Right cardiac atrium (tissue), 5 donors: ENCODE measurements at places on chromosomes 7 and 10. TPM values are rescaled to one million over a fixed set of nuclear protein-coding genes. Genes with fewer than 3 reads are reported as not detected.

The NUDT13 gene
- total RNA-seq, result 3.0 TPM

The VWDE gene
- total RNA-seq, result 10.6 TPM

The HACD1 gene
- total RNA-seq, result 165 TPM

The SPDYE8 gene
- total RNA-seq, result not detected

The KCNMA1 gene
- total RNA-seq, result 6.1 TPM

The WDR86 gene
- total RNA-seq, result 0.47 TPM

The CYP2C18 gene
- not detected for total RNA-seq

The CNNM1 gene
- 0.06 TPM for total RNA-seq

The CYP3A4 gene
- total RNA-seq, result not detected

DNA sequence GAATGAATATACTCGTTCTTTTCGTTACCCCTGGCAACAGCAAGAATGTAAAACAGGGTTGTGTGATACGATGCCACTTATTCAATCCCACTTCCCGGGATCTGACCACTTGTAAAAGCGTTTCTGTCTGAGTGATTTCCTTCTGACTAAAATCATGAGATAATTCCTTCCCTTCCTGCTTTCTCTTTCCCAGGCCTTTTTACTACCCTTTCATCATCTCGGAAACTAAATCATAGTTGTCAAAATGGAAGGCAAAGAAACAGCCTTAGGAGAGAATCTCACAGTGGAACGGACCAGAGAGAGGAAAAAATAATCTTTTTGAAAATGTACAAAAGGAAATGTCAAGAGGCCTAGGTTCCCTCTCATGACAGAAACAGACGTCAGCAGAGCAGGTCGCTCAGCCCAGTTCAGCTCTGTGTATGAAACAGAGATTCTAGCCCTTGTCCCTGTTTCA lies 29.8 kb downstream of the DIP2C start:
- DNase-seq, result no peak

- DNase-seq, result no peak
Measured at GRCh38 chr7:7705318-7705717, 13.1 kb downstream of the RPA3 start.

GRCh38 chr7:21028186-21028585 lies 241.5 kb upstream of the SP8 start:
- no peak for DNase-seq

DNA sequence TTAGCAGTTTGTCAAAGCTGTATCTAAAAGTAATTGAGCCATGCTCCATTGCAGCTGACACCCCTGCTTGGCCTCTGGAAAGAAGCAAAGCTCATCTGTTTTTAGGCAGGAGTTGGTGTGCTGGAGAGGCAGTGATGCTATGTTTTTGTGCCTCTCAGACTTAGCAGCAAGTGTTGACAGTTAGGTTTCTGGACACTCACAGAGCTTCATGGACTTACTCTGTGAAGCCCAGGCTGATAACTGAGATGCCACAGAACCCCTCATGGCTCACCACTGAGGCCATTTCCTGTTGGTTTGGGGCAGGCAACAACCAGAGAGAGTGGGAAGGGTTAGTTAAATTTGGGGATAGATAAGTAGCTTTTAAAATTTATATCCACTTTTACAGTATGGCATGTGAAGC lies 59.8 kb downstream of the BTAF1 start:
- DNase-seq, result no peak

DNA sequence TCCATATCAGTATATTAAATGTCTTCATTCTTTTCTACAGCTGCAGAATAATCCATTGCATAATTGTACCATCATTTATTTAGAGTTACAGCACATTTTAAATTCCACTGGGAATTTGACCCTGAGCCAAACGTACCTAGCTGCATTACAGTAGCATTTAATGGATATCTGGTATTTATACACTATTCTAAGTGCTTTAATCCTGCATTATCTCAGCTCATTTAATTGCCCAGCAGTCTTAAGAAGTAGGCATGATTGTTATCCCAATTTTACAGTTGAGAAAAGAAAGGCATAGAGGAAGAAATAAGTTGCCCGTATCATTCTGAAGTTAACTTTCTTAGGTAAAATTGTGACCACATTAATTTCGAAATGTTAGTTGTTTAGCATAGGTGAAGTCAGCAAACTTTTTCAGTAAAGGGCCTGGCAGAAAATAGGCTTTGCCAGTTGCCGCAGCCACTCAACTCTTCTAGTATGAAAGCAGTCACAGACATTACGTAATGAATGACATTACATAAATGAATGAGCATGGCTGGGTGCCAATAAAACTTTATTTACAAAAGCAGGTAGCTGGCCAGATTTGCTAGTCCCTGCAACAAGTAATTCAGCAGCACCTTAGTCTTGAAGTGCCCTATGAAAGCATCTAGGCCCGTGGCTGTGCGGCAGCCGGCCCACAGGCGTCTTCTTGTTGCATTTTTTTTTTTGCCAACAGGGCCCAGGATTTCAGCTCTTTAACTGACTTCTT lies 30.0 kb downstream of the GUSB start:
- no peak for DNase-seq

- DNase-seq, result no peak
Measured at GRCh38 chr10:127928021-127928806, 21.3 kb downstream of the PTPRE start.

DNA sequence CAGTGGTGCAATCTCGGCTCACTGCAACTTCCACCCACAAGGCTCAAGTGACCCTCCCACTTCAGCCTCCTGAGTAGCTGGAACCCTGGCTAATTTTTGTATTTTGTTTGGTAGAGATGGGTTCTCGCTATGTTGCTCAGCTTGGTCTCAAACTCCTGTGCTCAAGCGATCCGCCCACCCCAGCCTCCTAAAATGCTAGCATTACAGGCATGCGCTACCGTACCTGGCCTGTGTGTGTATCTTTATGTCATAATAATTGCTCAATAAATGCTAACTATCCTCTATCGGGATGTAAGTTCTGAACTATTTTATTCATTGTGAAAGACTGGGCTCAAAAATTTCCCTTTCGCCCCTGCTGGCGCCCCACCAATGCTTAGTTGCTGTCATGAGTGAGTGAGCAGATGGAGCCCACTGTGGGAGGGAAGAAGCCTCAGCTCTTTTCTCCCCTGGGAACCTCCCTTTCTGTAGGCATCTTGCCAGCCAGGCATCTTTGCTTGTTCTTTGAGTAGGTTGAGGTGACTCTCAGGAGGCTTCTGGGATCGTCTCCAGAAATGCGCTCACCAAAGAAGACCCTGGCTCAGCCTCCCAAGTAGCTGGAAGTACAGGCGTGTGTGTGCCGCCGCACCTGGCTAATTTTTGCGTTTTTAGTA lies 38.3 kb downstream of the CAMK1D start:
- DNase-seq, result no peak

- DNase-seq, result no peak
Measured at GRCh38 chr7:14071045-14071444, 81.6 kb upstream of the ETV1 start.

DNA sequence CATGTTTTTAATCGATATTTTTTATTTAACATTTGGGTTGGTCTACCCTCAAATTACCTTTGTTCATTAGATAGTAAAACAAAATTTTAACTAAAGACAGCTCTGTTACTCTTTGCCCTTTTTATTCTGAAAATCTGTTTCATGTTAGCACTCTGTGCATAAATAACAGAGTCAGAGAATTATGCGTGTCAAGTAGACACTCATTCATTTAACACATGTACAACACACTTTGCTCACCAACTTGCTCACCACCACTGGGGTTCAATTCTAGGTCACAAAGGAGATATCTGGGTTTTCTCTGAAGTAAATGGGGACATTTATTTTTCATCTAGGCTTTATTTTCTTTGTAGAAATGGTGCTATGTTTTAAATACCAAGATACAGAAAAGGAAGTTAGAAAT lies 457.4 kb upstream of the SEMA3D start:
- DNase-seq, result no peak

DNA sequence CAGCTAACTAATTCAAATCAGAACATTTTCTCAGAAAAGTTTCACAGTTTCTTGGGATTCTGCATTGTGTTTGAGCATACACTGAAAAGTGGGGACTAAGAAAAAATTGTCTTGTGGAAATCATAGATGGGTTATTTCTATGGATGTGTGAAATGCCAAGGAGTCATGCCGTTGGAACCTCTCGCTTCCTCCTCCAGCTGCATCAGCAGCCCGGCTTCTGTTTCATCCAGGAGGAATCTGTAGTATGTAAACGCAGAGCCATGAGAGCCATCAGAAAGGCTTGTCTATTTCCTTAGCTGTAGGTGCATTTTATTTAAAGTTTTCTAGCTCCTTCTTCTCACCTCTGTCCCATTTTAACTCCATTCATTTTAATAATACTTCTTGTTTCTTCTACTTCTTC lies 1144.1 kb downstream of the GATA3 start:
- no peak for DNase-seq

DNA sequence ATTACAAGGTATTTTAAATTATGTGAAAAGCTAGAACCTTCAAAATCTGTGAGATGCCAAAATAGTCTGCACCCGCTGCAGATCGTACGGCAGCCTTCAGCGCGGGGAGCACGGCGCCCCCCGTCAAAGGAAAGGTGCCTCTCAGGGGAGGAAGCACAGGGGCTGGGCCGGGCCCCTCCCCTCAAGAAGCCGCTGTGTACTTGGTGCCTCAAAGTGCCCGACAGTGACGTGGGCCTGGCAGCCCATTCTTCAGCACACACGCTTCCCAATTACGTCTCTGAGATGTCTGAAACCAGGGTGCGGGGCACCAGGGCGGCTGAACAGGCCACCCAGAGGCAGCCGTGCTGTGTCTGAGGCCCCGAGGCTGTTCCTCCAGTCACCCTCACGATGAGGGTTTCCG lies 116.1 kb downstream of the INPP5A start:
- peak; percentile 59 for DNase-seq

DNA sequence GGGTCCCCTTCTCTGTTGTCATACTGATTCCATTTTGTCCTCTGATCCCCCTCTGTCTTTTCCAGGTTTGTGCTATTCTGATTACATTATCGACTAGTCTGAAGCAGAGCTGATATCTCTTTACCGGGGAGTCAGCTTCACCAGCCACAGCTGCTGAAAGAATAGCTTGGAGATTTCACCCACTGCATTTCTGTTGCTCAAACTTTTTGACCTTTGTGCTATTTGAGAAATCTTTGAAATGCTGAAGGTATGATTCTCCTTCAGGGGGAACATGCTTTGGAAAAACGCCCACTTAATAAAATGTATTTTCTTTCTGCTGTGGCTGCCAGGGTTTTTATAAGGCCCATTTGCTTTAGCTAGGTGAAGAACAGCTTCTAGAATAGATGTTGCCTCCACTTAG lies 197.8 kb upstream of the TCF7L2 start:
- no peak for DNase-seq

DNA sequence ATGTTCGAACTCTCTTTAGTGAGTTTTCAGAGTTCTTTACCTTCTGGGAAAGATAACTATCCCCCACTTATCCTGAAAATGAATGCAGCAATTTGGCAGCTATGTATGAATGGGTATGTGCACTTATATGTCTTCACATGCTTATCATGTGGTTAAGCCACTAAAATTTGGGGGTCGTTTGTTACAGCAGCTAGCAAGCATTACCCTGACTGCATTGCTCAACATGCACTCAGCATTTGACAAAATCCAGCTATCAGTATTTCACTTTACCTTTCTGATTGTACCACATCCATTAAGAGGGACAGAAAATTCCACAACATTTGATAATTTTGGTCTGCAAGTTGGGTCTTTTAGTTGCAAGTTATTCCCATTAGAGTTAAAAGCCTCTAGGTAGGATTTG lies 9.7 kb downstream of the CUZD1 start:
- DNase-seq, result no peak

DNA sequence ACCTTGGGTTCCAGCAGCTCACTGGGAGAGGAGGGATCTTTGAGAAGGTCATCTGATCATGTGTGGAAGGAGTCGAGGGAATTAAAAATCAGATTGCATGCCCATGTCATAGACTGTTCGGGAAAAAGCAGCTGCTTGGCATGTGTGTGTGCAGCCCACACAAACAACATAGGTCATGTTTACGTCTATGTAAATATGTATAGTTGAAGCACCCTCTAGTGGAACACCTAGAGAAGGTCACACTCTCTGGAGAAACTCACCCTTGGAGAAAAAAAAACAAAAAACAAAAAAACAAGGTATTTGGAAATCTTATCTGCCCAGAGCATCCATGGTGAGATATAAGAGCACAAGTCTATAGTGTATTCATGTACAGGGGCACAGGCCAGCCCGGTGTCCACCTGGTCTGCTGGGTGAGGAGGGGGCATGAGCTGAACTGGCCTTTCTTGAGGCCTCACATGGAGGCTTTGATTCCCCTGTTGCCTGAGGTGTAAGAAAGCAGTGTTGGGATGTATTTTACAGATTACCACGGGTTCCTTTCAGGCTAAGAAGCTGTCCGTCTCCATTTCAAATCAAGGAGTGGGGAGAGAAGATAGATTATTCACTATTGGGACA lies 98.0 kb downstream of the NPY start:
- no peak for DNase-seq

DNA sequence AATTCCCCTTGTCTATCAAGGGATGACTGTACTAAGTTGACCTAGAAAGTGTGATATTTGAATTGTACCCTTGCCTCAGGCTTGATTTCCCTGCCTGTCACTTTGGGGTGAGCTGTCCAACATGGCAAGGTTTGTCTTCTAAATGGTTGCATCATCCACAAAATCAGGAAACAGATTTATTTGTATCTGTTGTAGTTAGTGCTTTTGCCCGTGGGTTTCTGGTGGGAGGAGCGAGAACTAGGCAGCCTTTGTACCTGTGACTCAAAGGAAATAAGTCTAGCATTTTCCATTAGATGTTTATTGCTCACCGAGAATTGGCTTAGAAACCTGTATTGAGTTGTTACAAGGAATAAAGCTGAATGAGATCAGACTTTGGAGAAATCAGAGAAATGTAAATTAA lies 650.8 kb downstream of the LRMDA start:
- no peak for DNase-seq

GRCh38 chr10:30127120-30127541 lies 67.7 kb upstream of the JCAD start:
- DNase-seq, result peak; percentile 68

DNA sequence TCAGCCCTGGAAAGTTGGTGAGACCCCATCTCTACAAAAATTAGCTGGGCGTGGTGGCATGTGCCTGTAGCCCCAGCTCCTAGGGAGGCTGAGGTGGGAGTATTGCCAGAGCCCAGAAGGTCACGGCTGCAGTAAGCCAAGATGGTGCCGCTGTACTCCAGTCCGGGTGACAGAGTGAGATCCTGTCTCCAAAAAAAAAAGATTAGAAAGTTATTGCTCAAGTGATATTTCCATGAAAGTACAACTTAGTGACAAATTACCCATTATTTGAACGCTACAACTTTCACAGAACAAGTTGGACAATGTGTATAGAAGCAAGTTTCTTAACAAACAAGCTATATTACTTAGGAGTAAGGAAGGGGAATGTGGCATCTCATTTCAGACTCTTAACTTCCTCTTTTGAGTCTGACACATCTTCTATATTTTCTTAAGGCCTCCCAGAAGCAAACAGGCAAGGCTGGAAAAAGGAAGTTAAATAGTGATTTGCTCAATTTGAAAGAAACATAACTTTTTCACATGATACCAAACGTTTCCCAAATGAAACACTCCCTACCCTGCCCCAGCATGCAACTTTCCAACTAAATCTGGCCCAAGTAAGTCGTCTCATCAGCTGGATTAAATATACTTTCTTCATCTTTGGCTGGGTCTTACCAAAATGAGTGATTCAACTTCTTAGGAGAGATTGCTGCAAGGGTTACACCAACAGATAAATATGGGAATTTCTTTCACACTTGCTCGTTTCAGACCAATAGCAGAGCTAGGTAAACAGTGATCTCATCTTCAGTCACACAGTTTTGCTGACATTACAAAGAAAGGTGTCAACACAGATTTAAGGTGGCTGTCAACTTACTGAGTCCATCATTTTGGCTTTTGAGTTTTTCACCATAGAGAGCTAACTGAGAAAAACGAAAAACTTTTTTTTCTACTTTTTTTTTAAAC lies 66.3 kb upstream of the KLF6 start:
- no peak for DNase-seq

GRCh38 chr7:137953665-137954470 lies 48.0 kb downstream of the CREB3L2 start:
- DNase-seq, result no peak

- peak; percentile 94 for DNase-seq
Measured at GRCh38 chr7:155598810-155599210, 45.7 kb upstream of the RBM33 start.
